Activated CD8-positive, alpha-beta memory T cell treated with anti-CD3 and anti-CD28 coated beads for 24 hours (primary cell): ENCODE measurements at places on chromosomes 2 and 18.
A peak's percentile ranks its signal among the peaks of the same experiment; 100 is the strongest.

DNA sequence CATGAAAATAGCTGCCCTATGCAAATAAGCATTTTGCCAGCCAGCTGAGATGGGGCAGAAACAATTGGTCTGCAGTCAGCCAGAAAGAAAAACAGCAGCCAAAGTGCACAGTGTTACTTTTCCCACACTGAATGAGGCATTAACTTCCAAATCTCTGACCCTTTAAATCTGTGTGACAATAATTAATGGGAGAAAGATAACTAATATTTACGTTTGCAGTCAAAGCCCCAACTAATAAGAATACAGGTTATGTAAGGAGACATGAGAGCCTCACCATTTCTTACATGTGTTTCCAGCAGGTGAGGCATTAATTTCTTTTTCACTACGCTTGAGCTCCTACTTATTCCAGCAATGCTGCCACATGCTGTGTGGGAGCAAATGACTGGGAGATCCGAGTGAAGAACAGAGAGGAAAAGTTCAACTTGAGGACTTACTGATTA, 339.0 kb downstream of the SATB2 start:
- DNase-seq = no peak

DNA sequence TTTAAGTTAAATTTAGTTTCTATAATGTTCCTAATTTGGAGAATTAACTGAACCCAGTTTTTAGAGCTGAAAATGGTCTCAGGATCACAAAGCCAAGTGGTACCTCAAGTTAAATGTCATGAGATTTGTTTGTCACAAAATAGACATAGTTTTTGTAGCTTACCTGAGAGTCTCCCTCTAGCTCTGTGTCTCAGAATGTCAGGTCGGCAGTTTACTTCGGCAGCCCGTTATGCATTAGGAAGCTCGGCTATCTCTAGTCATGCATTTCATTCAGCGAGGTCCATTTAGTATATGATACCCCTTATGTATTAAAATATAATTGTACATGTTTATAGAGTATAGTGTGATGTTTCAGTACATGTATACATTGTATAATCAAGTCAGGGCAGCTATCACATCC, 155.6 kb downstream of the EML6 start:
- DNase-seq = no peak

GRCh38 chr2:46634905-46635304, 155.5 kb downstream of the TMEM247 start:
- no peak for DNase-seq

GRCh38 chr2:238227587-238228032, 12.2 kb downstream of the HES6 start:
- no peak for DNase-seq

GRCh38 chr18:13889671-13890070, 25.7 kb downstream of the MC2R start:
- DNase-seq = no peak

DNA sequence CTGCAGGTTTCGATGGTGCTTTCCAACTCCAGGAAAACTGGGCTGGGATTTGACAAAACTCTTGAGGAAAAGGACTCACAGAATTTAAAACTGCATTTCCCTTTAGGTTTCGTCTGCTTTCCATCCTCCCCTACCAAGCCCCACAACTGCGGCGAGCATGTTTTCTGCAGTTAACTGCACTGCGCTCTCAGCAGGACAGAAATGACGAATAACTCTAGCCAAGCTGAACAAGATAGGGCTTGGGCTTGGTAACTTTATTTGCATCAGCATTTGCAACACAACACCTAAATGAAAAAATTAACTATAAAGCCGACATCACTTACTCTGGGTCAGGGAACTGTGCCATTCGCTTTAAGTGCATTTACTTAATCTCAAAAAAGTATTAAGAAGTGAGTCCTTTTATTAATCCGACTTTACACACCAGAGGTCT, 669 bp upstream of the PIKFYVE start:
- DNase-seq = peak; percentile 70

DNA sequence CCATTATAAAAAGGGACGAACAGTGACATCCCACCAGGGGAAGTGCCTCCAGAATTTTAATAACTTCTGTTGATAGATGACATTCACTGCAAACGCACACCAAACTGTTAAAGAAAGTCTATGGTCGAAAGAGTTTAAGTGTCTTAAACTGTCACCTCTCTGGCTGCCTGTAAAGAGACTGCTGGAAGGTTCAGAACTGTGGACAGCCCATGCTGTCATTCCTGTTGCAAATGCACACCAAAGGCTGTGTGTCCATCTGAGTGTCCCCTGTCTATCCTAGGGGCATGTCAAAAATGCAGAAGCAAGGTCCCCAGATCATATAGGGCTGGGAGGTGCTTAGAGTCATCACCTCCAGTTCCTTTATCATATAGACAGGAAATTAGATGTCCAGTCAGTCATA, 171.8 kb downstream of the CYRIA start:
- DNase-seq = no peak
